Caco-2 (cell line): ENCODE measurements at places on chromosomes 12 and 14. TPM values are rescaled to one million over a fixed set of nuclear protein-coding genes. Genes with fewer than 3 reads are reported as not detected.

- DNase-seq: no peak
These were observed 47.7 kb downstream of the SLC16A7 start for GRCh38 chr12:59643550-59643949.

GRCh38 chr12:66779466-66779865 is 100.6 kb upstream of the GRIP1 start:
- DNase-seq: no peak

- DNase-seq: no peak
These were observed 246.3 kb downstream of the PRKD1 start for GRCh38 chr14:29681316-29681715.

DNA sequence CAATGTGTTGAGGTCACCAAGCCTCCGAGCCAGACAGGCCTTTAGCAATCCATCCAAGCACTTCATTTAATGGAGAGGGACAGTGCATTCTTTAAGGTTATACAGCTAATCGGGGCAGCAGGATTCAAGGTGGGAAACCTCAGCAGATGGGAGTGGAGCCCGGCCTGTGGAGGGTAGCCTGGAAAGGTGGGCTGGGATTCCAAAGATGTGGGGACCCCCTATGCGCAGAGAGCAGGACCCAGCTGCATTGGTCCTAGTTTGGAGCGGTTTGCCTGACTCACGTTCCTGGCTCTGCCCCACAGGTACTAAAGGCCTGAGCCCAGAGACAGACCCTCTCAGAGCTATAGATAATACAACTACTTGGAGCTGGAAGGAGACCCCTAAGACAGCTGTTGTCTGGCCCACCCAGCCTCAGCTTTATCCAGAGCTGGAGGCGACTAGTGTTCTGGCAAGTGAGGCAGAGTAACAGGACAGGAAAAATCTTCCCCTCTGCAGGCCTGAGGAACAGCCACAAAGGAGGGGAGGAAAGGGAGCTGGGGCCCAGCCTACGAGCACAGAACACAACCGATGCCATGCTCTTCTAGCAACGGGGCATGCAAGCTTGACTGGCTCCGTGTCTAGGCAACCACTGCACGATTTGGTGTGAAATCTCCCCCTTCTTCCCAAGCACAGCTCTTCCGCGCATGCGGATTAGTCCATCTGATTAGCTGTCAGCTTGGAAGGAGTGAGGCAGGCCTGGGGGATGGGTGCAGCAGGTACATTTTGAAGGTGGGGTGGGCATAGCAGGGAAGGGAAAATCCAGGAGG is 1.1 kb upstream of the MYH7 start:
- DNase-seq: no peak

DNA sequence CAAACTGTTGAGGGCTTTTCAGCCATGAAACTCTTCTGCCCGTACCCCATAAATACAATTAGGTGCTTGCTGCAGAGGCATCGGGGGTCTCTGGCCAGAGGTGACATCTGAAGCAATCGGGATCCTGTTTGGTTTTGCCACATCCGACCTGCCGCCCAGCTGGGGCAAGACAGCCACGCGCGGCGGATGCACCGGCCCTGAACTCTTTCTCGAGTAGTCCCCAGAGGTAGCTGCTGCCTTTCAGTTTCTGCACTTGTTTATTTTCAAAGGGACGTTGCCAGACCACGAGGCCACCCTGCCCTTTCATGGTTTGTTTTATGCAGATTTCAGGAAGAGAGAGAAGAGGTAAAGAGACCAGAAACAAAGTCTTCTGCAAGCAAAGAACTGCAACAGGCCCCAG is 10.6 kb upstream of the MLXIP start:
- no peak for DNase-seq

DNA sequence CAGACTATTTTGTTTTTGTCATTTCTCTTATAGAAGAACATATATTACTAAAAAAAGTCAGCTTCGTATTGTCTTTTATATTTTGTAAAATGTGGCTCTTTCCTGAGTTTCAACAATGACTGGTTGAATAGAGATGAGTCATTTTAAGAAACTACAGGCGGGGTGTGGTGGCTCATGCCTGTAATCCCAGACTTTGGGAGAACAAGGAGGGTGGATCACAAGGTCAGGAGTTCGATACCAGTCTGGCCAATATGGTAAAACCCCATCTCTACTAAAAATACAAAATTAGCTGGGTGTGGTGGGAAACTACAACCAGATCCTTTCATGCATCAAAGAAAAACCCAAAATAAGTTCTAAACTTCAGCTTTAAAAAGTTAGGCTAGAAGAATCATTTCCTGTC is 28.8 kb downstream of the HECTD4 start:
- DNase-seq: no peak

DNA sequence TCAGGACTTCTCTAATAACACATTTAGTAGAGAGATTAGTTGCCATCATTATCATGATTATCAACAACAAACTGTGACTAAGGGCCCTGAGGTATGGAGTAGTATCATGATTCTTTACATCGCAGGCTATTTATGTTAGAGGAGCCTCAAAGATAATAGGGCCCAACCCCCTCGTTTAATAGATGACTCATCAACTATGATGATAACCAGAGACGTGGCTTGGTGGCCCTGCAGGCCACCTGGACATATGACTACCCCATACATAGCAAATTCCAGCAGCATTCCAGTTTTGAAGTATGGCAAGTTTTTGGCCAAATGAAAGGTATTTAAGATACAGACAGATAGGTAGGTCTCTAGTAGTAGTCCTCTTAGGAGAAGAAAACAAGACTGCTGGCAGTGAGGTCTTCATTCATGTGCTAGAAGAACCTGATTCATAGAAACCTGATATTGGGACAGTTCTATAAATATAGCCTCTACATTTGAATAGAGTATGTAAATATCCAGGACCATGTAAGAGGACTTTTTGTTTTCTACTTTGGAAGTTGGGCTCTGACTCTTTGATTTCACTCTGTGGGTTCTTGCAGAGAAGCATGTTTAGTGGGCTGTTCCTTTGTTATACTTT is 5.6 kb downstream of the RIC8B start:
- DNase-seq: no peak

- no peak for DNase-seq
These were observed 11.7 kb downstream of the RTL1 start for GRCh38 chr14:100891501-100892445.

DNA sequence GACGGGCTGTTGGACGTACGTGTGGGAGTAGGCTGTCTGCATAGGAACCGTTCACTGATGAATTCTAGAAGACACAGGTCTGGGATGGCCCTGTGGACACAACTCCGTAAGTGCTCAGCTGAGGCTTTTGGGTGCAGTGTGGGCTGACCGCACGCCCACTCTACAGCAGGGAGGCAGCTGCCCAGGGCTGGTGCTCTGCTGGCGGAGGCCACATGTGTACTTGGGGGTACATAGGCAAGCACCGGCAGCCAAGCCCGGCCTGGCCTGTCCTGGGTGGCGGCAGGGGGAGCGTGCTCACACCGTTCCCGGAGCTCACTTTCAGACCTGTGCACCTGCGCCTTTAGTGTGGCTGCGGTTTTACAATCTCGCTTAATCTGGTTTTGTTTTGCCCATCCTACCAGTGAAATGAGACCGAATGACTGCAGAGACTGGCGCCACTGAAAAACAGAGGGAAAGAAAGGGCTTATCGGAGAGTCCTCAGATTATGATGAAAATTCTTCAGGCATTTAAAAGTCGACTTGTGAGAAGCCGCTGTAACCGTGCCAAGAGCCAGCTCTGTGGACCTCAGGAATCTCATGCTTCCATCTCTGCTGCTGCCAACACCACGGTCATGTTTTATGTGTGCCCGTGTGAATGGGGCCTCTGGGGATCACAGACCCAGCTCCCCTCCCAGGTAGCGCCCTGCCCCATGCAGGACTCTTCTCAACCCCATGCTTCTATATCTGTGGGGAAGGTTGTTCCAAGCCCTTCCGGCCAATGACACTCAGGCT is 45.8 kb downstream of the SSH1 start:
- DNase-seq: no peak

DNA sequence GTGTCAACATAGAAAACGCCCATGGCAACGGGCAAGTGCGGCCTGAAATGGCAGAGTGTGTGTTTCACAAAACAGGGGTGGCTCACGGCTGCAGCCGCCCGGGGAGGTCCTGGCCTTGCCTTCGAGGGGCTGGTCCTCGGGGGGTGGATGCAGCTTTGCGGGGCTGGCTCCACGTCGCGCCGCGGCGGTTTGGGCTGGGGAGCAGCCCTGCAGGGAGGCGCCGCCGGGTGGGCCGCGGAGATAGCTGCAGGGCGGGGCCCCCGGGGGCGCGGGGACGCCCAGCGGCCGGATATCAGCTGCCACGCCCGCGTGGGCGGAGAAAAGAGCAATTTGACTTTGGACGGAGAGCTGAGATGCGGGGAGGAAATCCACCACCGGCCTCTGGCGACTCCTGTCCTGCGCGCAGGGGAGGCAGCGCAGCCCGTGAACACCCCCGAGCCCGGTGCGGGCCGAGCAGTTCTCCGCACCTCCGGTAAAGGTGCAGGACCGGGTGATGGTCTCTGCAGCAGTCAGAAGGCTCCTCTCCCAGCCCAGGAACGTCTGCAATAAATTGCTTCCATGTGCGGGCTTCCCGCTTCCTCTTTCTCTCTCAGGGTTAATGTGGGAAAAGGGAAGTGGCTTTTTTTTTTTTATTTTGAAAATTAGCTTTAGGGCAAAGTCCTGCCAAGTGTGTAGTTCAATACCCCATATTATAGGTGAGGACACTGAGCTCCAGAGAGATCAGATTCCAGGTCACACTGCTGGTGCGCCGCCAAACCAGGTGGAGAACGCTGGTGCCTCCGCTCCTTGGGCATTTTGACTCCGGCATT is 110.5 kb downstream of the ARF6 start:
- DNase-seq: peak; percentile 89

- no peak for DNase-seq
These were observed 58.7 kb downstream of the GNS start for GRCh38 chr12:64700532-64700931.

- no peak for DNase-seq
These were observed 25.0 kb downstream of the HIF1A start for GRCh38 chr14:61720294-61720661.

GRCh38 chr12:44217146-44217883 is 381.4 kb downstream of the TMEM117 start:
- DNase-seq: no peak

GRCh38 chr12:111389635-111390034 is 16.1 kb upstream of the SH2B3 start:
- no peak for DNase-seq

DNA sequence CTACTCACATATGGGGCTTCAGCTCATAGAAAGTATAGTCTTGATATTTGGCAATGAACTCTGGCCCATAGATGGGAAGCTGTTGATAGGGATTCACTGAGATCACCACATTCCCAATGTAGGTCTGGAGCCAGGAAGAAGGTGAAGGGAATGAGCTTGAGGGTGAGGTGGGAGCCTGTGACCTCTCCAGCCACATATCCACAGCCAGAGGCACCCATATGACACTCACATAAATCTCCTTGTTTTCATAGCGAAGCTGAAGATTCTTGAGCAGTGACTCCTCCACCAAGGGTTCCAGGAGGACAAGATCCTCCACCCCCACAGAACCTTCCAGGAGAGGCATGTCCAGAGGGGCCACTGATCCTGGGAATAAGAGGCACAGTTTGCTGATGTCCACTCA is 1.9 kb downstream of the MYO1A start:
- DNase-seq: no peak

GRCh38 chr12:64826234-64826633 is 1.8 kb downstream of the TBC1D30 start:
- DNase-seq: no peak

- peak; percentile 58 for DNase-seq
These were observed 286.9 kb downstream of the ERC1 start for GRCh38 chr12:1277905-1278304.

GRCh38 chr14:79057333-79057732 is 887.2 kb downstream of the NRXN3 start:
- no peak for DNase-seq

- DNase-seq: no peak
These were observed 62.4 kb downstream of the ATF7IP start for GRCh38 chr12:14427929-14428328.

- DNase-seq: no peak
These were observed 458 bp downstream of the SSPN start for GRCh38 chr12:26195641-26196420.

GRCh38 chr12:89775063-89775985 is 66.7 kb upstream of the ATP2B1 start:
- DNase-seq: peak; percentile 74

GRCh38 chr12:15625075-15625474 is 164.1 kb downstream of the EPS8 start:
- no peak for DNase-seq

GRCh38 chr12:119713551-119714031 is 45.7 kb downstream of the PRKAB1 start:
- DNase-seq: no peak

GRCh38 chr12:6644257-6644596 is 3.0 kb downstream of the ACRBP start:
- DNase-seq: no peak

GRCh38 chr14:53399057-53399456 is 245.9 kb upstream of the DDHD1 start:
- DNase-seq: peak; percentile 41

- DNase-seq: no peak
These were observed 411.1 kb downstream of the SYT1 start for GRCh38 chr12:79275631-79276030.

DNA sequence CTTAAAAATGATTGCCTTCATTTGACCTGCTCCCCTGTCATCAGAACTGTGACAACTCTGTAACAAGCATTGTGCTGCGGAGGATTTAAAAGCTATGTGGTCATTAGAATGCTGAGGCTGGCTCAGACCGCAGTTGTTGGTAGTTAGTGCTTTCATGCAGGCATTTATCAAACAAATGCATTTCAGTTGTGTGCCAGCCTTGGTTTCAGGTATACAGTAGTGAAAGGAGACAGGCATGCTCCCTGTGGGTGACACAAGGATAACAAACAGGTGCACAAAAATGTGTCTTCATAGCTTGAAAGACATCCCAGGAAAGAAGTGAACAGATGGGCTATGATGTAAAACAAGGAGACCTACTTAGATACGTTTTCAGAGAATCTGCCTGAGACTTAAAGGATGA is 60.6 kb downstream of the MARK3 start:
- no peak for DNase-seq

- DNase-seq: no peak
These were observed 76.8 kb downstream of the DAD1 start for GRCh38 chr14:22512106-22512814.

- DNase-seq: no peak
These were observed 450 bp downstream of the SINHCAF start for GRCh38 chr12:31325524-31325875.

DNA sequence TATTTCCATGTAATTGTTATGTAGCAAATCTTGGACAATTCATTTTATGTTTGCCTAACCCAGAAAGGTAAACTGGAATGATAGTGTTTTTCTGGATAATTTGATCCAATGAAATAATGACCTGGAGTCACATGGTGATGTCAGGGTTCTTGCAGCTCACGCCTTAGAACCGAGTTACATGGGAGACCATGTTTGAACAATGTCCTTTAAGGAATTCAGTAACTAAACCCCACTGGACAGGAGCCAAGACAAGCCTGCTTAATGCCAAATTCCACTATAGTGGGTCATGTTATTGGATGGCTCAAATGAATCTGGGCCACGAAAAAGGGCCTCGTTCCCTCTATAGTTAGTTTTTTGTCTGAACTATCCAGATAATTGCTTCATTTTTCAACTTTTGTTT is 255.8 kb upstream of the HMGA2 start:
- no peak for DNase-seq

ADCY6 gene
- total RNA-seq: 89.8 and 92.9 TPM in 2 replicates

ZBTB1 gene
- total RNA-seq: 34.3 TPM in 2 replicates

KERA gene
- total RNA-seq: not detected in 2 replicates

CORO1C gene
- total RNA-seq: 176 and 195 TPM in 2 replicates

SOCS2 gene
- total RNA-seq: 95.4 and 96.6 TPM in 2 replicates

SCN8A gene
- 14.7 and 16.5 TPM in 2 replicates for total RNA-seq

CLEC4E gene
- not detected in 2 replicates for total RNA-seq

MARS1 gene
- 515 and 583 TPM in 2 replicates for total RNA-seq

GSG1 gene
- not detected in 2 replicates for total RNA-seq

C12orf57 gene
- total RNA-seq: 111 TPM in 2 replicates

RHEBL1 gene
- 2.5 and 2.6 TPM in 2 replicates for total RNA-seq
